ENCODE measurements at places on chromosomes 2 and 18. TPM values are rescaled to one million over a fixed set of nuclear protein-coding genes. Genes with fewer than 3 reads are reported as not detected.

DNA sequence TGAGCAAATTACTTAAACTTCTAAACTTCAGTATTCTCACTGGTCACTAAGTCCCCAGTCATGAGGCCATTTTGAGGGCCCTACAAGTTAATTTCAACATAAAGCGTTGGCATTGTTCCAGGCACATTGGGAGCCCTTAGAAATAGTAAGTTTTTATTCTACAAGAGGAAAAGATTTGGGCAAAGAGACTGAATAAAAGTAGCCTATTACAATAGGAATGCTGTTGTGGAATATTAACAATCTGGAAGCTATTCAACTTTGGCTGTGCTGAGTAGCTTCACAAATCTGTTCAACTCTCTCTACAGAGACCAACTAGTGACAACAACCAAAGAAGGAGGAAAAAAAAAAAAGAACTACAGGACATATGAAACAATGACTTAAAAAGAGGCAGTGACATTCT, 1287.5 kb upstream of the NXPH2 start:
- DNase-seq = no peak
- no peak overlapping the region for H3K4me3 ChIP-seq
- peaks cover 3% of the 10 kb centered on the region for H3K27me3 ChIP-seq
- H3K27ac ChIP-seq = no peak overlapping the region

IFIH1 gene
- total RNA-seq = 5.2 TPM

- H3K36me3 ChIP-seq = peaks cover 12% of the 10 kb centered on the region
- DNase-seq = no peak
- H3K27ac ChIP-seq = no peak overlapping the region
- peaks cover 3% of the 10 kb centered on the region for H3K27me3 ChIP-seq
These were observed 171.5 kb downstream of the CD8B2 start for GRCh38 chr2:106658616-106659015.

DNA sequence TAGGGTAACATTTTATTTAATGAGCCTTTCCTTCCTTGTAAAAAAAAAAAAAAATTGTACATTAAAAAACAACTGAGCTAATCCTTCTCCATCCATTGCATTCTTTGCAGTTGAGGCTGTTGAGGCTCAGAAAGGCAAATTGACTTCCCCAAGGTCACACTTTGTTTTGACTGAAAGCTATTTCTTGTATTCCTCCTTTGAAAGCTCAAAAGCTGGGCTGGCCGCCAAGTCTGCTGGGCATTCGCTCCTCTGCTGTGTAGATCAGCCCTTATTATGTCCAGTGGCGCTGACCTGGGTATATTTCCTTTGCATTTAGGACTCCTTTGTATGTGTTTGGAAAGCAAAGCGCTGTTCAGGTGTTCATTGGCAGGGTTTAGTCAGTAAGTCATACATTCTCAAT, 44.0 kb downstream of the SGPP2 start:
- H3K4me3 ChIP-seq = no peak overlapping the region
- H3K27ac ChIP-seq = no peak overlapping the region
- H3K27me3 ChIP-seq = peaks cover 5% of the 10 kb centered on the region

GCA gene
- total RNA-seq = 123 TPM

- H3K4me1 ChIP-seq = peaks cover 4% of the 10 kb centered on the region
- H3K27ac ChIP-seq = no peak overlapping the region
- H3K4me3 ChIP-seq = no peak overlapping the region
These were observed 161.2 kb upstream of the LRP1B start for GRCh38 chr2:142291969-142292368.

DNA sequence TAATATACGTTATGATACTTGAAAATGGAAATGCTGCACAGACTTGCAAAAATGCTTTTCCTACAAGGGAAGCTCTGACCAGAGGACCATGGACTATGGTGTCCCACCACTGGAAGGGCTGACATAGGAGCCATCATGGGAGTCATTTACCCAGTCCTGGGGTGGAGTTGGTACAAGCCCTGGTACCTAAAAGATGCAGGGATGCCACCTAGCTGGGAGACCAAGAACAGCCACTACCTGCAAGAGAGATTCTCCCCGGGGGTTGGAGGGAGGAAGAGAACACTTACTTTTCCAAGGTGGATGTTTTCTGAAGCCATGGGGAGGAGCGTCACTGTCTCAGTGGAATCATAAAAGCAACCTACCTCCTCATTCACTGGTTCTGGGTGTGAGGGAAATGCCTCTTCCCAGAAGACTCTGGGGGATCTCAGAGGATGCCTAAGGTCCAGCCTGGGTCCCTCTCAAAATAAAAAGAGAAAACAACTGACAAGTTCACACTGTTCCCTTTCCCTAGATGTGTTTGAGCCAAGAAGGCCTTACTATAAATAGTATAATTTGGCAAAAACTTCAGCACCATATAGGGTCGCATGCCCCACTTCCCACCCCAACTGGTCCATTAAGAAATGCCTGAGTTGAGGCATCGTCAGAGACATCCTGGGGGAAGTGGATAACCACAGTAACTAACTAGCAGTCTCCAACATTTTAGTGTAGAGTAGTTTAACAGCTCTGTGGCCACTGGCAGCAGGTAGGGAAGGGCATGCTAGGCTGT, 39.9 kb downstream of the REEP1 start:
- peaks cover 23% of the 10 kb centered on the region for H3K4me1 ChIP-seq
- peaks cover 7% of the 10 kb centered on the region for H3K27me3 ChIP-seq

GRCh38 chr2:130835766-130836015, 1.0 kb upstream of the ARHGEF4 start:
- H3K27me3 ChIP-seq = peaks cover 21% of the 10 kb centered on the region
- H3K27ac ChIP-seq = no peak overlapping the region
- no peaks in the 10 kb centered on the region for H3K4me1 ChIP-seq
- no peaks in the 10 kb centered on the region for H3K36me3 ChIP-seq
- no peak overlapping the region for H3K4me3 ChIP-seq
